ENCODE measurements at places on chromosomes 2 and 18.

GRCh38 chr2:9695941-9696340 lies 65.1 kb upstream of the YWHAQ start:
- no peak for DNase-seq

- DNase-seq = peak; percentile 51
Measured at GRCh38 chr2:157150747-157151146, 106.8 kb upstream of the GALNT5 start.

GRCh38 chr2:263774-264492 lies at the start of gene SH3YL1:
Gene SH3YL1 (minus strand): TSS chr2:264032. CDS start chr2:263984, 48 bp downstream.
- DNase-seq = peak; percentile 70

GRCh38 chr2:197847651-197848401 lies 43.4 kb downstream of the PLCL1 start:
- DNase-seq = no peak

GRCh38 chr2:141569941-141570340 lies 560.9 kb downstream of the LRP1B start:
- no peak for DNase-seq

GRCh38 chr18:32010124-32010721 lies 8.4 kb upstream of the RNF125 start:
- no peak for DNase-seq
